Hematopoietic multipotent progenitor cell treated with erythropoietin and hydrocortisone succinate and interleukin-3 and kit ligand, for 6 days (in vitro differentiated cells): ENCODE measurements at places on chromosomes 7 and 10.

- peak; percentile 58 for DNase-seq
These were observed 739 bp upstream of the CCDC186 start for GRCh38 chr10:114174695-114175188.

- DNase-seq: no peak
These were observed 230.6 kb downstream of the MLLT10 start for GRCh38 chr10:21764466-21765189.

DNA sequence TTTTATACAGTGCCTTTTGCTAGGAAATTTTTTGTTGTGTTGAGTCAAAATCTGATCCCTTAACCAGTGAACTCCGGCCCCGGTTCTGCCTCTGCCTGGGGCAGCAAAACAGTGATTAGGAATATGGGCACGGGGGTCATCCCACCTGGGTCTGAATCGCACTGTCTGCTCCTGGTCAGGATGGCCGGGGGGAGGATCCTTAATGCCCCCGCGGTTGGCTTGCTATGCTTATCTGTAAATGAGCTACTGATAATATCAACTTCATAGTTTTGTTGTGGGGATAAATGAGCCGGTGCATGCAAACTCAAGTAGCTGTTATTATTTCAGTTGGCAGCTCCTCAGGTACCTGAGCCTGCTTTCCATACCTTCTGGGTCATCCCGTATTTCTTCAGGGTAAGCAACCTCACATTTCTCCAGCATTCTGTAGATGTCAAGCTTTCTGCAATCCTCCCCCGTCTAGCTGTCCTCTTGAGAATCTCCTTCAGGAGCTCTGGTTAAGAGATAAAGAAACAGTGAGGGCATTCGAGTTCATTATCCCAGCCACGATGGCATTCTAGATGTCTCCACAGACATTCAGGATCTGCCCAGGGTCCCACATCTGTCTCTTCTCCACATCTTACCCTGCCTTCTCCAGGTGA, 592.2 kb downstream of the SDK1 start:
- no peak for DNase-seq

DNA sequence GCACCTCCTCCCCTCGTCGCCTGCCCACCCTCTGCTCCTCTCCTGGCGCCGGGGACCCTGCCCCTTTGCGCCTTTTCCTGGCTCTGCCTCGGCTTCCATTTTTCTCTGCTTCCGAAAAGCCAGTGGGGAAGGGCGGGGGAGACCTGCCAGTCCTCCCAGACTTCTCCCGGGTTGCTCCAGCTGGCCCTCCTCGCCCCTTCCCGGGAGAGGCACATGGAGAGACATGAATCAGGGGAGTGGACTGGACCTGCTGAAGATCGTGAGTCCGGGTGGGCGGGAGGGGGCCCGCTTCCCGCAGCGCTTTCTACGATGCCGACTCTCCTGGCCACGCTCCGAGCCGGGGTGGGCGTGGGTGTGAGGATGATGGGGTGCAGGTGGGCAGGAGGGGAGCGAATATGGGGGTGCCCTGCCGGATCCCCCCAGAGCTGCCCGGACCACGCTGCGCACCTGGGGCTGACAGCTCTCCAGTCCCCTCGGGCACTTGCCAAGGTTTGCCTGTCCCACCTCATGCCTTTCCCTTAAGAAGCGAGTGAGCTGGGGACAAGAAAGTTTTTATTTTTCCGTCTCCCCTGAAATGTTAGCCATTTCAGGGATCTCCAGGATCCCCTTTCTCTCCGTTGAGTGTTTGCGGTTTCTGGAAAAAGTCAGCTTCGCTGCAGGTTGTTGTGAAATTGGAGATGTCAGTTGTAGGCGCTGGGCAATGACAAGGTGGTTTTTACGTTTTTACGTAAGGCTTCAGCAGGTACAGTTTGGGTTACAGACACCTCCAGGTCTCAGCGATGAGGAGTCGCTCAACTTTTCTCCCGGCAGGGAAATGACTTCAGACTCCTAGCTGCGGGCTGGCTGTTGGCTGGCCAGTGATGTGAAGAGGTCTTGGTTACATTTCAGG, 977 bp downstream of the CACNB2 start:
- no peak for DNase-seq

DNA sequence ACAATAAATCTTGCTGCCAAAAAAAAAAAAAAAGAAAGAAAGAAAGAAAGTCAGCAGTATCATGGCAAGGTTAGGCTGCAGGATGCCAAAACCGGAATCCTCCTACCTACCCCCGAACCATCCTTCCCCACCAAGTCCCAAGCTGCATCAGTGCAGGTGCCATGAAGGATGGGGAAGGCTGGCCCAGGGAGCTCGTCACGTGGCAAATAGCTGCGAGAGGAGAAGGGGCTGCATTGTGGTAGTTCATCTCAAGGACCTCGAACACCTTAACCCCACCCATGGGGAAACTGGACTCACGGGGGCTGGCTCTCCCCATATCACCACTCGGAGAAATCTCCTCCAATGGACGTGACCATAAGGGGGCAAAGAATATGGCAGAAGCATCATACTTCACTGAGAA, 86.2 kb downstream of the TACC2 start:
- DNase-seq: no peak

DNA sequence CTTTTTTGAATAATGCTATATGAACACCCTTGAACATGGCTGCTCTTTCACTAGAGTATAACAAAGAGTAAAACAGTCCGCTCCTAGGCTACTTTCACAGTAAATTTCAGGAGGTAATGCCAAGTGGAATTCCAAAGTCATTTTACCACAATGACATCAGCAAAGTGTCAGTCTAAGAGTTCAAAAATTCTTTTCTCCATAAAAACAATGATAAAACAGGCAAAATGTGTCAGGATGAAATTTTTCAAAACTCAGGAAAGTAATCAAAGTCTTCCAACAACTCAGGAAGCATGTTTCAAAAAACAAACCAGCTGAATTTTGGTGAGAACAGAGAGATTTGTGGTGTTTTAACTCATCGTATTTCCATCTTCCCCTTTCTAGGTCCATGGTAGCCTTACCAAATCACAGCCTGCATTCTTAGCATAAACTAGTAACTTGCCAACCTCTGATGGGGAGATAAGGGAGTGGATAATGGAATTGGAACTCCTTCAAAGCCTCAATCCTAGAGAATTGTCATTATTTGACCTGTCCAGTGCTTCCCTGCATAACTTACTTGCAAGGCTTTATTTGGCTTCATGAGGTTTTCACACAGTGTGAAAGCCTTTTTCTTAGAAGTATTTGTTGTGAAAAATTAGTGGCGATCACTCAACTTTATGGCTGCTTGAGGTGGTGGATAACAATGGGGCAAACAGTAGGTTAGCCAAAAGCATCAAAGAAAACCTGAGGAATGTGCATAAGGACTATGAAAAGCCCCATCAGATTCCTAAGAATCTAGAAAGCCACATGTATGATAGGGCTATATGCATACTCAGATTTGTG, 302.7 kb downstream of the HDAC9 start:
- DNase-seq: no peak

DNA sequence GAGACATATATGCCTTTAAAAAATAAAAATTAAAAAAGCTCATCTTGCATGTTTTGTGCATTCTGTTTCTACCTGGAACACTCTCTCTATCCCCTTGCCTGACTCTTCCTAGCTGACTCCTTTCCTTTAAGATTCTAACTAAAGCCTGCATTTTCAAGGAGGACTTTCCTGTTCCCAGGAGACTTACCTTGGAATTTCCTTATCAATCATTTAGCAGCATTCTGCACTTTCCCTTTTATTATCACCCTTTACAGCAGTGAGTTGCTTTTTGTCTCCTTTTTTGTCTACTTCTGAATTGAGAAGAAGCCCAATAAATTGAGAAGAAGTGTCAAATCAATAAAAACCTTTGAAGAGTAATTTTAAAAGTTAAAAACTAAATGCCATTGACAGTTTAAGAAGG, 142.2 kb upstream of the TMEM196 start:
- DNase-seq: no peak

DNA sequence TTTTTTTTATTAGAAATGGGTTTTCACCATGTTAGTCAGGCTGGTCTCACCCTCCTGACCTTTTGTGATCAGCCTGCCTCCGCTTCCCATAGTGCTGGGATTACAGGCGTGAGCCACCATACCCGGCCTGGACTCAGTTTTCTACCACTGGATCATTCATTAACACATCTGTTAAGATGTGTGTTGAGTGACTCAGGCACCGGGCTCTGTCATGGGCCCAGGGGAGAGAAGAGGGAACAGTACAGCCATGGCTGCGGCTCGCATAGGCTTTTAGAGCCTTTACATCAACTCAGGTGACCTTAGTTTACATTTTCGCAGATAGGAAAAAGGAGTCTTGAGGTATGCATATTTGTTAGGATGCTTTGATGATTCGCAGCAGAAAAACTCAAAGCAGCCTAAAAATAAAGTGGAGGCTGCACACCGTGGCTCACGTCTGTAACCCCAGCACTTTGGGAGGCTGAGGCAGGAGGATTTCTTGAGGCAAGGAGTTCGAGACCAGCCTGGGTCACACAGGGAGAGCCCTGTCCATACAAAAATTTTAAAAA, 3.1 kb upstream of the ARPC1B start:
- DNase-seq: no peak

GRCh38 chr10:63429281-63429680, 36.5 kb downstream of the JMJD1C start:
- no peak for DNase-seq
